ENCODE measurements at places on chromosomes 7 and 10.
A peak's percentile ranks its signal among the peaks of the same experiment; 100 is the strongest.

DNA sequence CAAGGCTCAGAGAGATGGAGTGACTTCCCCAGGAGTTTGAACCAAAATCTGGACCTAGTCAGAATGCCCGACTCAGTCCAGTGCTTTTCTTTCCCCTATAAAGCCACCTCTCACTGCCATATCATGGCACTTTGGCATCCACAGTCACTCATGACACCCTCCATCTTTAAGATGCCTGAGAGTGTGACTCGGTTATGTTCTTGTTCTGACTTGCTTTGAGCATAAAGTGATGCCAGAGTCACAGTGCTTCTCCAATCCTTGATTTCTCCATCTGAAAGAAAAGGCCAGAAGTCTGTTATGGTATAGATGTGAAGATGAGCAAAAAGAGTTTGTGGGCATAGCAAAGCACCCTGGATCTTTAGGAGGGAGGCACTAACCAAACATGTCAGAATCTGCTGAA, 538.1 kb downstream of the SORCS1 start:
- DNase-seq: no peak

DNA sequence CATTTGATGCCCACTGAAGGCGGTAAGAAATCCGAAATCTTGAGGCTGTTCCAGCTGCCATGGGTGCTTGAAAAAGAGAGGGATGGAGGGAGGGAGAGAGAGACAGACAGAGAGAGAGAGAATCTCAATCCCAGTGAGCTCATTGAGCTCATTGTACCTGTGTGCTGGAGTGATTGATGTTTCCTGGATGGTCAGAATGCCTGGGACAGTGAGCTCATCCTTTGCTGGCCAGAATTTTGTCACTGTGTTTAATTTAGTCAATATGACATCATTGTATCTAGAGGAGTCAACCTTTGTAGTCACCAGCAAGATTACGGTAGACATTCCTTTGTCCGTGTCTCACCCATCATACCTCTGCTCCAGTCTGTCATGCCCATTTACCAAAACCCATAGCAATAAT, 625.4 kb upstream of the POM121L12 start:
- DNase-seq: no peak

DNA sequence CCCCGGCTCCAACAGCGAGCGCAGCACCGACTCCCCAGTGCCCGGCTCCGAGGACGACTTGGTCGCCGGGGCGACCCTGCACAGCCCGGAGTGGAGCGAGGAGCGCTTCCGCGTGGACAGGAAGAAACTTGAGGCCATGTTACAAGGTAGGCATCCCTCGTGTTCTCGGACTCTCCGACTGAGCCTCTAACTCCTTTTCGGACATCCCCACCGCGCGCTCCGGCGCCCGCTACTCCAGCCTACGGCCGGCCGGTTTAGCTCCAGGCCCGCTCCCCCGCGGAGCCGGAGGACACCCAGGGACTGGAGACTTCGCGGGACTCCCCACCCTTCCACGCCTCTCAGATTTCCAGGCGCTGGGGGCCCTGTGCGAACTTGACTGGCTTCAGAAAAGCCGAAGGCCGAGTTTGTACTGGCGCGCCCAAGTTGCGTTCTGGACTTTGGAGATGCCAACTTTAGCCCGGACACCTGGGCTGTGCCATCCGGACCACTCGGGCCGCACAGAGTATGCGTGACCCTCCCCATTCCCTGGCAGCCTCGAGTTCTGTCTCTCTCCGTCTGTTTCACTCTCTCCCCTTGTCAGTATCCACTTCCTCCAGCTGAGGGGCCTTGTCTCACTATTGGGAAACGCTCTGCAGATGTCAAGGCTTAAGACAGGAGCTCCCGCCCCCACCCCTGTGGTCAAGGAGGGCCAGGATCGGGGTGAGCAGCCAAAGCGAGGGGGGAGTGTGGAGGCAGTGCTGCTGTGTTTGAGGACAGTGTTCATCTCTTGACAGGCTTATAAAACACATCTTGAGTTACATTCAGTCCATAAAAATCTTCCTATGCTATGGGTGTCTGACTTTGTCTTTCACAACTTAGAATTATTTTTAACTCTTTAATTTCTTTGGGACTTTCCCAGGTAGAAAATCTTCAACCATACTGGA, 777 bp downstream of the BICC1 start:
- DNase-seq: peak; percentile 81

- no peak for DNase-seq
Measured at GRCh38 chr10:93255546-93255945, 181.9 kb downstream of the CYP26A1 start.

- DNase-seq: peak; percentile 98
Measured at GRCh38 chr10:100890673-100891317, 22.0 kb upstream of the SLF2 start.

GRCh38 chr7:81501220-81501619, 268.6 kb downstream of the HGF start:
- peak; percentile 37 for DNase-seq

- no peak for DNase-seq
Measured at GRCh38 chr10:122290833-122291532, 19.9 kb downstream of the BTBD16 start.

GRCh38 chr7:157527686-157528085, 190.9 kb downstream of the DNAJB6 start:
- no peak for DNase-seq

GRCh38 chr10:52993109-52993508, 220.5 kb upstream of the MBL2 start:
- no peak for DNase-seq

DNA sequence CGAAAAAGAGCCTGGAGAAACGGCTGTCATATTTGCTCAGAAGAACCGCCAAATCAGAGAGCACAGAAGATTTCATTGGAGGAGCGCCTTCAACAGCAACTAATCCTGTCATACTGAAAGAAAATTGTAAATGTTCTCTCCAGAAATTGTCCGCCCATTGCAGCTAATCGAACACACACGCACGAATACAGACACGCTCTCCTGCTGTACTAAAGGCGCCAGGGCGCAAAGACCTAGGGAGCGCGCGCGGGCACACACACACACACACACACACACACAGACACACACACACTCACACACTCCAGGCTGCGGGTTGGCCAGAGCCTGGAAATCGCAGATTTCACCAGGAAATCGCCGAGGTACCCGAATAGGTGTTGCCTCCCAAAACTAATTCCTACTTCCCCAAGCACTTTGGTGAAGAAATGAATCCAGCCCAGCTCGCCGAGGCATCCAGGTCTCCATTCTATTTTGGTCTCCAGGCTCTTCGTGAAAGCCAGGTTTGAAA, at the start of gene CHRM2:
Gene CHRM2 (plus strand): TSS at position 157 of the 505 bp plus-strand sequence. CDS start 146,214 bp downstream, outside the sequence.
- peak; percentile 44 for DNase-seq

DNA sequence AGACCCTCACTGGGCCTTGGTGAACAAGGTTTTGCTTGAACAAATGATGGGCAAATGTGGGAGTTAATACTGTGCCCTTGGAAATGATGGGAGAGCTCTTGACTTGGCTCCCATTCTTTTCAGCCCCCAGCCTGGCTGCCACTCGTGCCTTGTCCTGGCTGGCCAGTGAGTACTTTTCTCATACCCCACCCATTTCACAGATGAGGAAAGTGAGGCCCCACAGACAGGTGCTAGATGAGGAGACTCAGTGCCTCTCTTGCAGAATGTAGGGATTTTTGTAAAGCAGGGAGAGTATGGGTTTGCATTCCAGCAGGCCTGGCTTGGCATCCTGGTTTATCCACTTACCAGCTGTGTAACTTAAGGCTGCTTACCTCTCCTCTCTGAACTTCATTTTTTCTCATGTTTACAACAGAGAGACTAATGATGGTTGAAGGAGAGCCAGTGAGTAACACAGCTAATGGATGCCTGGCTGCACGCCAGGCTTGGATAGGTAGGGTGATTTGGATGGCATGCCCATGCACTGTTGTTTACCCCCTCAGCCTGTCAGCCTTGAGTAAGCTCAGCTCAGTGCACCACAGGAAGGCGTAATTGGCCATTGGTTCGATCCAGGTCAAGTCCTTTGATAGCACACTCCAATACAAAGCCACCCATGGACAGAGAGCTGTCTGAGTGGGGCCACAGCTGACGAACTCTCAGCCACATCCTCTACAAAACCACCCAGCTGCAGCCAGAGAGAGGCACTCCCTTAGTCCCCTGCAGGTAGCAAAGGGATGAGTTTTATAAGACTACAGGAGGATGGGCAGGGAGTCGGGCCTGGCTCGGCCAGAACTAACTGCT, 436.8 kb downstream of the RPS24 start:
- DNase-seq: no peak

- DNase-seq: no peak
Measured at GRCh38 chr7:88169717-88170320, 50.0 kb downstream of the SRI start.

- no peak for DNase-seq
Measured at GRCh38 chr10:102153093-102153620, 968 bp downstream of the NOLC1 start.

DNA sequence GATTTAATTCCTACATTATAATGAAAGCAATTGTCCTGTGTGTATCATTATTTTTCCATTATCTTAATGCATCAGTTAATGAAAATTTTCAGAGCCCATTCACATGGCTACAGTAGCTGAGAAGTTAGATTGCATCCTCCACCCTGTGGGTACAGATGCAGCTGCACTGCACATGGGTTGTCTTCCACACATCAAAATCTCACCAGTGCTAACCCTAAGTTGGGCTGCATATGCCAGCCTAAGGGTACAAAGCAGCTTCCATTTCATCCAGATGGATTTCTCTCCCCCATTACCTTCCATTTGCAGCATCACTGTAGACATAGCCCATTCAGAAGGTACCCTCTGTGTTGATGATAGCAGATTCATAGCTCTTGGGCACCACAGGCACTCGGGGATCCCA, 74.7 kb upstream of the WDR11 start:
- no peak for DNase-seq

- DNase-seq: no peak
Measured at GRCh38 chr7:151211155-151211772, 976 bp upstream of the H2BK1 start.

- no peak for DNase-seq
Measured at GRCh38 chr7:116956477-116956804, 3.1 kb downstream of the ST7 start.

- DNase-seq: no peak
Measured at GRCh38 chr10:1652151-1652550, 85.2 kb downstream of the ADARB2 start.

- peak; percentile 51 for DNase-seq
Measured at GRCh38 chr10:12720217-12720981, 281.1 kb downstream of the CCDC3 start.

GRCh38 chr7:68408873-68409272, 1189.4 kb upstream of the AUTS2 start:
- no peak for DNase-seq

- no peak for DNase-seq
Measured at GRCh38 chr10:49263591-49263990, 35.4 kb upstream of the C10orf71 start.

- no peak for DNase-seq
Measured at GRCh38 chr10:49213211-49213610, 25.0 kb upstream of the TMEM273 start.
